MCF 10A (cell line): ENCODE measurements at places on chromosomes 6 and 20.

DNA sequence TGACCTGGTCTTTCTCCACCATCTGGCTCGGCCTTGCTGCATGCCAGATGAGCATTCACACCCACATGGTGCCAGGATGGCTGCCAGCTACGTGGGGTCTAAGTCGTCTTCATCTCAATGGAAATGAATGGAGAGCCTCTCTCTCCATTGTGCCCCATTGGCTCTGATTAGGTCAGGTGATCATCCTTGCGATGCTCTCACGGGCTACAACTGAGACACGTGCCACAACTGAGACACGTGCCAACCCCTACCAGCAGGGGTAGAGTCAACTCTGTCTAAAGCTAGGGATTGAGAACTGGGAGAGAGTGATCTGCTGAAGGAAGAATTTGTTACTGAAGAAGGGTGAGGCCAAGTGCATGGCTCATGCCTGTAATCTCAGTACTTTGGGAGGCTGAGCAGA, 67.3 kb upstream of the RALY start:
- no peak for DNase-seq

- no peak for DNase-seq
These were observed 188.2 kb downstream of the FNDC1 start for GRCh38 chr6:159357211-159357915.

DNA sequence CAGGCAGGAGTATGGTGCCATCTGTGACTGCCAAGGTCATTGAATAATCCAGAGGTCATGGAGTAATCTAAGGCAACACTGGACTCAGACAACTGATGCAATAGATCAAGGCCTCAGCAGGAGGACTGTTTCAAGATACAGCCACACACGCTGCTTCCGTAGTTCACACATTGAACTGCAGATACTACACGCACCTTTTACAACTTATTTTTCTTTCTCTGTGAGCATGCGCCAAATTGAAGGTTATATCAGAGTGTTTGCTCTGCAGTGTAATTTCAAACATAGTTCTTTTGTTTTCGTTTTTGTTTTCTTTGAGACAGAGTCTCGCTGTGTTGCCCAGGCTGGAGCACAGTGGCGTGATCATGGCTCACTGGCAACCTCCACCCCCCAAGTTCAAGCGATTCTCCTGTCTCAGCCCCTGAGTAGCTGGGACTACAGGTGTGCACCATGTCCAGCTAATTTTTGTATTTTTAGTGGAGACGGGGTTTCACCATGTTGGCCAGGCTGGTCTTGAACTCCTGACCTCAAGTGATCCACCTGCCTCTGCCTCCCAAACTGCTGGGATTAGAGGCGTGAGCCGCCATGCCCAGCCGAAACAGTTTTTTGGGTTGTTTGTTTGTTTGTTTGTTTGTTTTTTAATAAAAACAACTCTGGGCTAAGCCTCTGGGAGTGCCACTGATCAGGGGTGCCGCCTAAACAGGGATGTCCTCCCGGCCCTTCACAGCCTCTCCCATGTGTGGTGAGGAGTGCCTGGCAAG, 96.6 kb upstream of the NAA20 start:
- DNase-seq, result no peak

- peak; percentile 72 for DNase-seq
These were observed 16.8 kb downstream of the TMEM244 start for GRCh38 chr6:129844118-129844891.

DNA sequence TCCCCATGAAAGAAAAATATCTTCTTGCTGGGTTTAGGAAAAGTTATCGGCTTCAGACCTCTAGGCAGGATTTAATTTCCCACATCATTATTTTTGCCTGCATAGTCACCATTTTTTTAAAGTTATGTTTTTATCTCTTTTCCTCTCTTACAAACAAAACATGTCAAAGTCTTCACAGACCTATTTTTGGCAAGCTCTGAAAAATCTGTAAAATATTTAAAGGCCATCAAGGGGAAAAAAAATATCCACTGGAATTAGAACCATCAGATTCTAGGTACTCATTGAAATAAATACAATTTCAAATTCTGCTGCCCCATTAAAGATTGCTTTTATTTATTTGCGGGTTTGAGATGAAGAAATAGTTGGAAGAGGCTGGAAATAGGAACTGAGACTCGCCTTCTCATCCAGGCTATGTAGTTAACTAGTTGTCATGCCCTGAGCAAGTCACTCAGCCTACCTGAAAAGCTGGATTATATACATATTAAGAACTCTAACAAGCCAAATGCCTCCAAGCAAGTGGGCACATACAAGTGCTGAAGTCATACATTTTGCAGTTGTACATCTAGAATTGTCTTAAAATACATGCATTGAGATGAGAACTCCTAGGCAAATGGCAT, 101.7 kb upstream of the SASH1 start:
- DNase-seq, result no peak

- DNase-seq, result no peak
These were observed 28.2 kb upstream of the TCFL5 start for GRCh38 chr20:62889871-62890270.

GRCh38 chr20:25553819-25554296, 31.5 kb downstream of the NINL start:
- DNase-seq, result peak; percentile 23

DNA sequence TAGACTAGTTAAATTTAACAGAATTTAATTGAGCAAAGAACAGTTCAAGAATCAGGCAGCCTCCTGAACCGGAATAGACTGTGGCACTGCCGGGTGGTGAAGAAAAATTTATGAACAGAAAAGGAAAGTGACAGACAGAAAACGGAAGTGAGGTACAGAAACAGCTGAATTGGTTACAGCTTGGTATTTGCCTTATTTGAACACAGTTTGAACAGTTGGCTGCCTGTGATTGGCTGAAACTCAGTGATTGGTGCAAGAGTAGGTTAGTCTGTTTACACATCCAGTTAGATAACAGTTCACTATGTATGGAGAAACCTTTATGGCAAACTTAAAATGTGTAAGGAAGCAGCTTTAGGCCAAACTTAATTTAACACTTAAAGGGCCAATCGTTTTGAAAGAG, 116.0 kb upstream of the CITED2 start:
- no peak for DNase-seq

- DNase-seq, result no peak
These were observed 67.0 kb upstream of the FOXQ1 start for GRCh38 chr6:1244941-1245340.

- peak; percentile 6 for DNase-seq
These were observed 1.6 kb upstream of the PRL start for GRCh38 chr6:22298475-22298890.

- DNase-seq, result peak; percentile 82
These were observed 72.4 kb downstream of the ATG5 start for GRCh38 chr6:106253172-106253571.

GRCh38 chr6:33609528-33609927, 11.6 kb upstream of the ITPR3 start:
- peak; percentile 39 for DNase-seq

- no peak for DNase-seq
These were observed 473.9 kb downstream of the PKHD1 start for GRCh38 chr6:51613558-51613957.

GRCh38 chr6:38673397-38674165, 29.4 kb downstream of the GLO1 start:
- DNase-seq, result no peak

DNA sequence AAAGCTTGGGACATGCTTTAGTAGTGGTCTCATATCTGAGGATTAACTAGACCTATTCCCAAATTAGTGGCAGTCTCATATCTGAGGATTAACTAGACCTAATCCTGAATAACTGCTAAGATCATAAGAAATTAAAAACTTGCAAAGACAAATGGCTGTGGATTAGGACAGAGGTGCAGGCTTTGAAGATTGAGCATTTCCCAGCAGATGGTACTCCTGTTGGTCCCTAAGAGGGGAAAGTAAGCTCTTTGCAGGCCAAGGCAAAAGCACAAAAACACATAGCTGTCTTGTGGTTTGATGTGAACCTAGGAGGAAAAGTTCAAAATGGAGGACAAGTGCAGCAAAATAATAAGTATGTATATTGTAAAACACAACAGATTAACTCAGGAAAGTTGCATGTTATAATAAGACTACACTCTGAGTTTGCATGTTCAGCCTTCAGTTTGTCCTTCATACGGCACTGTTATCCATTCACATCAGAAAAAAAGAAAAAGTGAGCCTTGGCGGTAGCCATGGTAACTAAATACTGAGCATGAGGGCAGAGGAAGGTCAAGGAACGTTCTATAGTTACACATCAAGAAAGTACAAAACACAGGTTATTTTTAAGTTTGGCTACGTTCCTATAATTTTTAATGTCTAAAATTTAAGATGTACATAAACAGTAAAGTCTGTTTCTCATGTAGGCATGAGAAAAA, 62.8 kb downstream of the FILIP1 start:
- DNase-seq, result no peak

GRCh38 chr6:14135893-14136539, 18.4 kb downstream of the CD83 start:
- DNase-seq, result no peak

DNA sequence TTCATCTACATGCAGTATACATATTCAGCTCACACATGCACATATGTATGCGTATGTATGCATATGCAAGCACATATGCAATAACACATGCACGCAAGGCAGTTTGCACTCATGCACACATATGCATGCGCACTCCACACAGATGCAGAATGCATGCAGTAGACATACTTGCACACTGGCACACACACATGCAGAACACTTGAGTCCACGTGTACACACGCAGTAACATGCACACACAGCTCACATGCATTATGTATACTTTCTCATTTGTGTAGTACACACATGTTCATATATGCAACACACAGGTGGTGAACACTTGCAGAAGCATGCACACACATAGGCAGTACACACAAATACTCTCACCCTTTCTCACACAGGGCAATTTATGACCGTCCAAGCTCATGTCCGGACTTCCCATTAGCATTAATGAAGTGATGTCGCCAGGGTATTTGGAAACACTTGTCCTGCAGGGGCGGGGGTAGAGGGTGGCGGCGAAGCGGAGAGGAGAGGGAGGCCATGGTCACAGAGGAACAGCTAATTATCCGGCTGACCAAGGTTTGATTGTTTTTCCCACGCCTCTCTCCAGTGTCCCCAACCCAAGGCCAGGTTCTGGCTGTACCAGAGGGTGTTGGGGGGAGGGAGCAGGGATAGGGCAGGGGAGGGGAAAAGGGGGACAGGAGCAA, 91.3 kb downstream of the VEGFA start:
- no peak for DNase-seq
